NCI-H526 (cell line): ENCODE measurements at places on chromosomes 2 and 18.

GRCh38 chr2:64325852-64326577 lies 127.9 kb upstream of the LGALSL start:
- no peak for DNase-seq

DNA sequence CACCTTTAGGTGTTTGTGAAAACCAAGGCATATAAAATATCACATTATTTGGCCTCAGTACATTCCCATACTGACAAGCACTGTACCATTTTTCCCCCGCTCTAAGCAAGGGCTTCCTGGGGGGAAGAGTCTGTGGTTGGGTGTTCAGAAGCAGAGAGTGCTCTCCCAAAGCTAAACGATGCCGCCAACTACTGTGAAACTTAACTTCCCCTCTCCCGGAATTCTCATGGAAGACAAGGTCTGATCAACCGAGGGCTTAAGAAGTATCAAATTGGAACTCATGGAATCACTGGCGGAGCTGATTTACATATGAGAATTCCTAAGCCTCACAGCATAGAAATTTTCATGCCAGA lies 433 bp upstream of the MFF start:
- DNase-seq, result no peak

- DNase-seq, result no peak
These were observed 59.1 kb downstream of the ARL4C start for GRCh38 chr2:234437642-234438304.

GRCh38 chr2:101305492-101306078 lies 2.9 kb downstream of the RNF149 start:
- DNase-seq, result no peak

DNA sequence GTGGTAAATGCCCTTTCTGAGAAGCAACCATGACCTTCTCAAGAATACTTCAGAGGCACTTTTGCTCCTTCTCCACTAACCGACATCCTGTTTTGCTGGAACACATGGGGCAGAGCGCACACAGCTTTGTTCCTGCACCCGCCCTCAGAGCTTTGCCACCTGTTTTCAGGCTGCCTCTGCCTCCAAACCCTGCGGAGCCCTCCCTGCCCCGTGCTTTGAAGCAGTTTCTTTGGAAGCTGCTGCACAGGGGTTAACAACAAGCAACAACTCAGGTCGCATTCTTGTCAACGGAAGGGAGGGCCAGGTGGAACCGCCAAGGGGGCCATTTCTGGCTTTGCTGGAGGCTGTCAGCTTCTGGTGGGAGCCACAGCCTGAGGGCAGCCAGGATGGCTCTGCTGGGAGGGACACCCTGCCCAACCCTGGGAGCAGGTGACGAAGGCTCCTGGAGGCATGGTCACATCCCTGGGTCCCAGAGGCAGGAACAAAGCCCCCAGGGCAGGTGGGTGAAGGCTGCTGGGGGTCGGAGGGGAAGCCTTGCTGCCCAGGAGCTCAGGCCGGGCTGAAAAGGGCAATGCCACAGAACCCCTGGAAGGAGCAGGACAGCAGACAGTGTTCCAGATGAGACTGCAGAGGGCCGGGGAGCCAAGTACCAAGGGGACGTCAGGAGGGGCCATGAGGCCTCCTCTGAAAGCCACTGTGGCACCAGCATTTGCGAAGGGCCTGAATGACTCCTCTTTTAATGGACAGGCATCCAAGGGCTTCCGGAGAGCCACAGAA lies 46.8 kb downstream of the MRPS5 start:
- DNase-seq, result no peak

DNA sequence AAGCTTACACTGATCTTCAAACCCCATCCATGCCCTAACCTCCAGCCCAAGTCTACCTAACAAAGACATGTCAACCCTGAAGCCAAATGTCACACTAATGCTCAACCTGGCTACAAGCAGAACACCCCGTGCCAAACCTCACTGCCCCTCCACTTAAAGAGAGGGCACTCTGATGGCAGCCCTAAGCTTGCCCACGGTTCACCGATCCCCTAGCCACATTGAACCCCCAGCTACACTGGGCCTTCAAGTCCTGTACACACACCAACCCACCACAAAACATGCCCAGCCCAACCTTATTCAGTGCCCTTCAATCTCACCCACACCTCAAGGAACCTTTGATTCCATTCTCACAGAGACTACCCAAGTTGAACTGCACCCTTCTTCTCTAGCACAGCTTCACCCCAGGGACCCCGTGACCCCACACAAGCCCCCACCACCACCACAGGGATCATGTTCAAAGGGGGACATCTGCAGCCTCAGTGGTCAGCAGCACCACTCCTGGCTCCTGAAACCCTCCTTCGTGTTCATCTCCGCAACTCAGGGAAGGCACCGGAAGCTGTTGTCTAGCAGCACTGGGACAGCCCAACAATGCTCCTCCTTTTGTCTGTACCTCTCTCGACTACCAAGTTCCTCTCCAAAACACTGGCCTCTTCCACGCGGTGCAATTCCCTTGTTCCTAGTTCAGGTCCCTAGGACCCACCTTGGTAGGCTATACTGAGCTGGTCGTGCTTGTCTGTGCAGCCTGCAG lies 218.8 kb downstream of the CYP26B1 start:
- DNase-seq, result no peak

- peak; percentile 74 for DNase-seq
These were observed 697 bp downstream of the LGALSL start for GRCh38 chr2:64454386-64455332.

GRCh38 chr2:154795651-154796050 lies 97.2 kb downstream of the KCNJ3 start:
- DNase-seq, result no peak

DNA sequence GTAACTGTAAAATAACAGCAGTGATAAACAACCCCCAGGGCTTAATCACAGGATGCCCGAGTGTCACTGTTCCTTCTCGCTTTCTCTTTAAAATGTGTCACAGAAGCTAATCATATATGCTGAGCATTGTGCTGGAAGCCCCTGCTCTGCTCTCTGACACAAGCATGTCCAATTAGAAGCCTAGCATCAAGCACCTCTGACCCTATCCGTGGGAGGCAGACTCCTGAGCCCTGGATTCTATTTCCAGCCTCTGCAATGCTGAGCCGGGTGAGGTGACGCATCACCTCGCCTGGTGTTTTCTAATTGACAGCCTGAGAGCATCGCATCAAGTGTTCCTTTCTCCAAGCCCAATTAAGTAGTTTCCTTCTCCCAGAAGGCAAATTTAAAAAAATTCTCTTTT lies 19.7 kb upstream of the SCG2 start:
- DNase-seq, result no peak

GRCh38 chr18:32373995-32374394 lies 96.7 kb downstream of the GAREM1 start:
- no peak for DNase-seq

DNA sequence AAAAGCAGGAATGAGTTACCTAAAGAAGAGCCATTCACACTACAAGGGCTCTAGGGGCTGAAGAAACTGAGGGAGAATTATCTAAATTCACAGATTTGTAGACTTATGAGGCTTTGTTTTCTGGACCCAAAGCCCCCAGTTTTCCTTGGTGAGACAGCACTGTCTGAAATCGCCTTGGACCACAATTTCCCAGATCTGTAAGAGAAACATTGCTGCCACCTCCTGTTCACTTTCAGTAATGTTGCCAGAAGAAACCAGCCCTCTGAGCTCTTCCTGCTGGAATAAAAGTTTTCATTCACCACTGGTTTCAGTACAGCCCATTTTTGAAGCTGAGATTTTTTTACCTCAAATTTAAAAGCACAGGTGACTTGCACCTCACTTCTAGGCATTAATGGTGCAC lies 169.2 kb downstream of the CDH20 start:
- no peak for DNase-seq

DNA sequence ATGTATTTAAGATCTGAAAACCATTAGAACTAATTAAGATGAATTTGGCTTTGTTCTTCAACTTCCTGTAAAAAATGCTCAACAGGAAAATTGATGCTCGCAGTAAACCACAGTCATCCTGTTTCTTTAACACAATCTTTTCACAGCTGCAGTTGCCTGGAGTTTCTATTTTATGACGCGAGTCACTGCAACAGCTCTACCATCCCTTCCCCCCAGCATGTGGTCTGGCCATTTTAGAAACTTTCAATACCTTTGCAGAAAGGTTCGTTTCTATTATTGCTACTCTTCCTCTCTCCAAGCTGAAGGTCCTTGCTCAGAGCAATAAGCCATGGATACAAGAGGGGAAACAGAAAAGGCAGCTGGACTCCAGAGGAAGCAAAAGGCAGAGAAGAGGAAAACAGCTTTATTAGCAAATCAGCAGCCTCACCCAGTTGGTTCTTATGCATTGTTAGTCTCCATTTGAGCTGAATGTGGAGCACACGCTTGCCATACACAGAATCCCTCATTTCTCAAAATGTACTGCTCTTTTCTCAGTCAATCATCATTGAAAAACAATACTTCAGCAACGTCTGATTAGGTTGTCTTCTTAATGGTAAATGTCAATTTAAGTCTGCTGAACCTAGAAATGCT lies 3.9 kb downstream of the WIPF1 start:
- no peak for DNase-seq

DNA sequence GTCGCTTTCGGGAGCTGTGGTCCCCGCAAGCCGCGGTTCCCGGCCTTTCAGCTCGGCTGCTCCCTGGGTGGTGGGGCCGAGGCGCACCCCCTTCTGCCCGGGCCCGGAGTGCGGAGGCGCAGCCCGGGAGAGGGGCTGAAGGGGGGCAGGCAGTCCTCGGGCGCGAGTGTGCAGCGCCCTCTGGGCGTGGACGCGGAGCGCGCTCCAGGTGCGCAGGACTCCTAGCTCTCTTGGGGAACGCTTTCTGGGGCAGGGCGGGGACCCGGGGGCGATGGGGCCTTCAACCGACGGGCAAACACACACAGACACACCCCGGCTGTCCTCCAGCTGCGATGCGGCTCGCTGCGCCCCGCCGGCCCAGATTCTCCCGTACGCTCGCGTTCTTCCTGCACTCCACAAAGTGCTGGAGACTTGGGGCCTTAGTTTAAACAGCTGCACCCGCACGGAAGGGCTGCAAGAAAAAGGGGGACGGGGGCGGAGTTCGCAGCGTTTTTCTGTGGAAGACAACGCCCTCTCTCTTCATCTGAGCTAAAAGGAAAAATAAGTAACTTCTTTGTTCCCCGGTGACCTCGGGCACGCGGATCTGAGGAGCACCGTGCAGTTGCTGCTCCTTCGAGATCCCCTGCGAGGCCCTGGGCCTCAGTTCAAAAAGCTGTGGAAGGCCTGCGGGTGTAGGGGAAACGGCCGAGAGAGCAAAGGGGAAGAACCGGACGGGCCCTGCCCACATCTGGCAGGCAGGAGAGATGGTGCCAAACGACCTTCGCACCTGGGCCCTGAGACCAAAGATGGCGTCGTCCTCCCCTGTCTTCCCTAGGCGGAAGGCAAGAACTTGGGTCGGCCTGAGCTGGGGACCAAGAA lies 593 bp upstream of the SDC1 start:
- DNase-seq, result peak; percentile 91

DNA sequence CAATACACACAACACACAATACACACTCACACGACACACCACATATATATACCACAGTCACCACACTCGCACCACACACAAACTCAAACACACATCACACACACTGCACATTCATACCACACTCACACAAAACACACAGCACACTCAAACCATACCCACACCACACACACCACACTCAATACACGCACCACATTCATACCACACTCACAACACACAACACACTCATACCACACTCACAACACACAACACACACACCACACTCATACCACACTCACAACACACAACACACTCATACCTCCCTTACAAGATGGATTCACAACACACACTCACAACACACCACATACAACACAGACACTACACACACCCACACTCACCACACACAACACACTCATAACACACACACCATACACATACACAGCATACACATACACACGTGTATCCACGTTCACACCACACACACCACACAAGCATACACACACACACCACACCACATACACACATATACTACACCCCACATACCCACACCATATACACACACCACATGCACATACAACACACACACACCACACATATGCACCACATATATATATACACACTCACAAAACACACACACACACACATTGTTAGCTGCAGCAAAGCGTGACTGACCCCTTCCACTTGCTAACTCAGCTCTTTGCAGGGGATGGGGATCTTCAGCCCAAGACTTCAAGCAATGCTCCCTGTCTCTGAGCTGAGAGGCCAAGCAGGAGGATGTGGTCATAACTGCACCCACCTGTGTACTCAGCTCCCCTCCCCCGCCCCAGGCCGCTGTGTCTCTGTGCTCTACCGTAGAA lies 59.0 kb downstream of the SDC1 start:
- no peak for DNase-seq

DNA sequence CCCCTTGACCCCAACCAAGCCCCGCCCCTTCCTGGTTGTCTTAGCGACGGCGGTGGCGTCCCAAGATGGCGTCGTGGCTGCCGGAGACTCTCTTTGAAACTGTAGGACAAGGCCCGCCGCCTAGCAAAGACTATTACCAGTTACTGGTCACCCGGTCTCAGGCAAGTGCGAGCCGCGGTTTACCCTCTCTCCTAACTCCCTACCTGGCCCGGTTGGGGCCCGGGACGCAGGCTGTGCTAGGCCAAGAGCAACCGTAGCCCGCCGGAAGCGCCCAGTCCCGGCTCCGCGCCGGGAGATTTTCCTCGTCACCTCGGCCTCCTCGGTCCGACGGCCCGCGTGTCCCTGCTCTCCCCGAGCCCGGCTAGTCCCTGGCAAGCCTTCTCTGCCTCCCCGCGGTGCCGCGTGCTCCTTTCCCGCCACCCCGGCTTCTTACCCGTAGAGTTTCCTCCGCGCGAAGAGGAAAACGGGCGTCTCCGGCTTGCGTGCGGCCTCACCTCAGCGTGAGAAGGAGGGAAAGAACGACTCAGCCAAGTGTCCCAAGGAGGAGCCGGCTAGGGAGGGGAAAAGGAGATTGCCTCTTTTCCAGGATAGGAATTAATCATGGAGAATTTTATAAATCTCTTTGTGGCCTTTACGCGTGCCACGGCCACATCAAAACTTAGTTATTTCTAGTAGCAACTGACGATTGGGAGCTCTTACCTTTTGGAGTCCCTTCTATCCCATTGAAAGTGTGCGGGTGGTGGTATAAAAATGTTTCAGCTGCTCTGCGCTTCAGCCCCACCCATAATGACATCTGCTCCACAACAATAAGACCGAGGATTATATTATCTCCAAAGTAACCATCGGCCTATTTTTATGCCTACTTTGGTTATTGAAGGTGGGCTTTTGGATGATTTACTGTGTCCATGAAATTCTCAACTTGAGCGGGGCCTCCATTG lies at the start of gene FBXO36:
FBXO36 (plus strand) TSS at position 55 of the 938 bp plus-strand sequence; CDS start at position 66, 11 bp downstream.
- DNase-seq, result peak; percentile 95

DNA sequence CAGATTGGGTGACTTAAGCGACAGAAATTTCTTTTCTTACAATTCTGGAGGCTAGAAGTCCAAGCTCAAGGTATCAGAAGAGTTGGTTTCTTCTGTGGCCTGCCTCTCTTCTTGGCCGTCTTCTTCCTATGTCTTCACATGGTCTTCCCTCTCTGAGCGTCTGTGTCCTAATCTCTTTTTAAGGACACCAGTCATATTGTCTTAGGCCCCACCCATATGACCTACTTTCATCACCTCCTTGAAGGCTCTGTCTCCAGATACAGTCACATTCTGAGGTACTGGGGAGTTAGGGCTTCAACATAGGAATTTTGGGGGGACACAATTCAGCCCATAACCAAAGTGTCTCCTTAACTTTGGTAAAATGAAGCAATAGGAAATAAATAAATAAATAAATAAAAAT lies 110.9 kb upstream of the EPC2 start:
- no peak for DNase-seq
